ENCODE measurements at places on chromosomes 7 and 10. TPM values are rescaled to one million over a fixed set of nuclear protein-coding genes. Genes with fewer than 3 reads are reported as not detected.

Gene IDI2
- not detected for polyA plus RNA-seq

GRCh38 chr10:73965890-73966768, 31.8 kb upstream of the VCL start:
- DNase-seq = peak; percentile 74

DNA sequence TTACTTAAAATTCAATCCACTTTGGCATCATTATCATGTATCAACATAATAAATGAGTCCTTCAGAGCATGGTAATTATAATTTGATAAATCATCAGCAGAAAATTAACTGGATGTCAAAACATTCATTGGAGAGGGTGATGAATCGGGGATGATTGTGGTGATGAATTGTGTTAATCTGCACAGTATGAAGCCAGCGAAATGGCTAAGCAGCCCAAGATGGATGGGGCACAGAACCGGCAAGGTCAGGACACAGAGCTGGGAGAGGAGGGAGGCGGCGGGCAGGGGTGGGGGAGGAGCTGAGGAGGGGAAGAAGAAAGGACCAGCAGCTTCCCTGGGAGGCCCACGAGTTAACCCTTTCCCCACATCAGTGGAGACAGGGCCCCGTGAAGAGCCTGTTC, 536.1 kb downstream of the LRMDA start:
- no peak for DNase-seq

Gene ITPRIP
- 9.0 TPM for polyA plus RNA-seq

Gene AKR1C8
- polyA plus RNA-seq = not detected

Gene BTRC
- 6.7 TPM for polyA plus RNA-seq

Gene MLXIPL
- 27.9 TPM for polyA plus RNA-seq

DNA sequence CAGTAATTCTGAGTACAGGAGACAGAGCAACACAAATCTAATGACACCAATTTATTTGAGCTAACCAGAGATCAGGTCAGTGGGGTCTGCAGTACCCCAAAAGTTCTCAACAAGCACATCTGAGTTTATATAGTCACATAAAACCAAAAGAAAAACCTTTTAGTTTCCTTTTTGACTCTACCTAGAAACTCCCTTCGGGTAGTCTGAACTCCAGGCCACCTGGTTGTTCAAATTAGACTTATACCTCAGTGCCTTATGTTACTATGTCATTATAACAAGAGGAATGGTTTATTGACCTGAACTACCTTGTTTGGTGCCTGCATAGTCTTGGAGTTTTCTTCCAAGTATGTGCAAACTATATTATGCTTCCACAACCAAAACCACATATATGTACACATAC, 14.6 kb downstream of the ZCWPW1 start:
- no peak for DNase-seq

GRCh38 chr7:136030330-136030729, 53.2 kb upstream of the MTPN start:
- DNase-seq = no peak

DNA sequence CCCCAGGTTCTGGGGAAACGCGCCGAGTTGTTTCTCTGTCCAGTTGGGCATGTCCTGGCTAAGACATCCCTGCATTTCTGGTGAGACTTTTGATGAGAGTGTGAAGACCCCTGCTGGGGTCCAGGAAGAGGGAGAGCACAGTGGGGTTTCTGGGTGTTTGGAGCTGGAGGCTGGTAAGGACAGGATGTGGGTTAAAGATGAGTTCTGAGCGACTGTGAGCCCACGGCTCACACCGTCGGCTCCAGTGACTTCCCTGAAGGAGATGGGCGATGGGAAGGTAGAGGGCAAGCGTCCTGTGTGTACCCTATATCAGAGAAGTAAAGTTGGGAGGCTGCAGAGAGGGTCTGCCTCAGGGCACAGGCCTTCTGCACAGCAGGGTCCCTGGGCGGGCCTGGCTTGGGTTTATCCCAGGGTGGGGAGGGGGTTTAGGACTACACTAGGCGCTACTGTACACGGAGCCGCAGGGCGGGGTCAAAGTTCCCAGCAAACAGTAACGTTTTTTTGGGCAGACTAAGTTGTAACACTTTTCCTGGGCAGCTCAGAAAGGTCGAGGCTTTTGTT, 3.6 kb downstream of the EMX2 start:
- no peak for DNase-seq

DNA sequence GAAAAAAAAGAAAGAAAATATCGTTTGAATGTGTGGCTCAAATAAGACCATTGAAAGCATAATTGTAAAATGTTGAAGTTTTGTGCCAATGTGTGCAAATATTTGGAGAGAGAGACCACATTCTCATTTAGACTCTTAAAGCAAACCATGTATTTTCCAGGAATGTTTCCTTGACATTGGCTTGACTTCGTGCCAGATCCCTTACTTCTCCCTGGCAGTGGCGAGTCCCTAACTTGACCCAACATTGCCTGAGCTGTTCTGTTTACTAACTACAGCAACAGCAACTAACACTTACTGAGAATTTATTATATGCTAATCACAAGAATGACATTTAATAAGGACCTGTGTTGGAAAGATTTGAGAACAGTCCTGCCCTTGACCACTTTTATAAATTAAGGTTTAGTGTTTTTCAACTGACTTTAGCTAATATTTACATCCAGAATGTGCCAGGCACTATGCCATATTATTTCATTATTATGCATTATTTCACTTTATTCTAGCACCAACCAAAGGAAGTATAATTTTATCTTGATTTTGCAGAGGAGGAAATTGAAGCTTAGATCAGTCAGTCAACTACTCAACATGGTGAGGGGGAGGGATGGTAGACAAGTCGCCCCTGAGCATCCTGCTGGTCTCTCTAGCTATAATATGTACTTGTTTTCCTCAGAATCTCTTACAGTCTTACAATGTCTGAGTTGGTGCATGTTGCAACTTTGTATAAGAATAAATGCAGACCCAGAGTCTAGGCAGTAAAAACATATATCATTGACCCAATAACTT, 29.7 kb downstream of the ZNF467 start:
- DNase-seq = no peak

GRCh38 chr10:86756511-86757112, at the start of gene BMPR1A:
Gene BMPR1A, plus strand, starts transcription at chr10:86756619. Its CDS starts 119,400 bp downstream, at chr10:86876019.
- DNase-seq = no peak

DNA sequence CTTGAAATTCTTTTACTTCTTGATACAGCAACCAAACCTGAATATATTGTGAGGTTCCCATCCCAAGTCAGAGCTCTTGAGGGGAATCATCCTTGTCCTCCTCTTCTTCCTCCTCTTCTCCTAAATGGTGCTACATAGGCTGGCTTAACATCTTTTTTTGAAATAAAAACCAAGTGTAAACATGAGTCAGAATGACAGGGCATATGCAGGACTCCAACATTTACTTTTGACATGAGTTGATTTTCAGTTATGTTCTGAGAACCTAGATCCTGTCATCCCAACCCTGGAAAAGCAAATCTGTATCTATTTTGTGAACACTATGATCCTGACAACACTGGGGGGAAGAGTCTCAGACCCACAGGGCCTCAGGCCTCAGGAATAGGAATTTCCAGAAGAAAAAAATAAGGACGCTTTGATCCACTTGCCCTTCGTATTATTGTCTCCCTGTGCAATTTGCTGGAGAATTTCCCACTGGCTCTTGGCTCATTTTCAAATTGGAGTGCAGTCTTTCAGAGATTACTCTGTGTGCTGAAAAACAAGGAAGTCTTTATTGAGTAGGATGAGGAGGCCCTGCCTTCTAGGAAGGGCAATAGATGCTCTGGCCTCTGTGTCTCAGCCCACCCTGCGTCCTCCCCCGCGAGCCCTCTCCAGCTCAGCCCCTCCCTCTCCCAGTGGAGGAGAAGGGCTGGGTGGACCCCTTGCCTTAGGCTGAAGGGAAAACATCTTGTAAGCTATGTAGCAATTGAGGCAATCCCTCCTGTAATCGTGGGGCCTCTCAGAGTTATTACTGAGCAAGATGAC, 121.6 kb downstream of the CREB5 start:
- DNase-seq = no peak

Gene LRRC17
- 2.1 TPM for polyA plus RNA-seq

- no peak for DNase-seq
Measured at GRCh38 chr10:36448760-36449691, 676.4 kb upstream of the ANKRD30A start.

- no peak for DNase-seq
Measured at GRCh38 chr7:88395715-88396114, 89.0 kb upstream of the STEAP4 start.

Measured in kidney (tissue), 22 donors.